ENCODE measurements at places on chromosomes 5 and 9.
A peak's percentile ranks its signal among the peaks of the same experiment; 100 is the strongest.

- no peak for DNase-seq
Observed at GRCh38 chr9:133888809-133889491, 103.2 kb downstream of the VAV2 start.

GRCh38 chr9:132609829-132610228 lies 27.4 kb downstream of the BARHL1 start:
- no peak for DNase-seq

DNA sequence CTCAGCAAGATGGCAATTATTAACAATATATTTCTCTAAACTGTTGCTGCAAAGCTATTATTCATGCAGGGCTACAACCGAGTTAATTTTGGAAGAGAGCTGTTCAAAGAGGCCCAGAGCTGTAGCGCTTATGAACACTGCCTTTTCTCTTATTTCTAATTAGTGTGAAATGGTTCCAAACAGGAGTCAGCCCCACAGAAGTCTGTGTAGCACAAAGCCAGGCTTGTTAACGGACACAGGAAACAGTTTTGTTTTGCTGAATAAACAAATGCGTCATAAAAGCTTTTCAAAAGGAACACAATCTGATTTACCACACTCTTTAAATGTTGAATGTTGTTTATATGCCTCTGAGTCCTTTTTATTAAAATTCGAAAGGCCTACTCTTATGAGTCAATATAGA lies 396.5 kb downstream of the ANXA1 start:
- no peak for DNase-seq

- DNase-seq: no peak
Observed at GRCh38 chr9:80797831-80798688, 891.3 kb downstream of the TLE1 start.

DNA sequence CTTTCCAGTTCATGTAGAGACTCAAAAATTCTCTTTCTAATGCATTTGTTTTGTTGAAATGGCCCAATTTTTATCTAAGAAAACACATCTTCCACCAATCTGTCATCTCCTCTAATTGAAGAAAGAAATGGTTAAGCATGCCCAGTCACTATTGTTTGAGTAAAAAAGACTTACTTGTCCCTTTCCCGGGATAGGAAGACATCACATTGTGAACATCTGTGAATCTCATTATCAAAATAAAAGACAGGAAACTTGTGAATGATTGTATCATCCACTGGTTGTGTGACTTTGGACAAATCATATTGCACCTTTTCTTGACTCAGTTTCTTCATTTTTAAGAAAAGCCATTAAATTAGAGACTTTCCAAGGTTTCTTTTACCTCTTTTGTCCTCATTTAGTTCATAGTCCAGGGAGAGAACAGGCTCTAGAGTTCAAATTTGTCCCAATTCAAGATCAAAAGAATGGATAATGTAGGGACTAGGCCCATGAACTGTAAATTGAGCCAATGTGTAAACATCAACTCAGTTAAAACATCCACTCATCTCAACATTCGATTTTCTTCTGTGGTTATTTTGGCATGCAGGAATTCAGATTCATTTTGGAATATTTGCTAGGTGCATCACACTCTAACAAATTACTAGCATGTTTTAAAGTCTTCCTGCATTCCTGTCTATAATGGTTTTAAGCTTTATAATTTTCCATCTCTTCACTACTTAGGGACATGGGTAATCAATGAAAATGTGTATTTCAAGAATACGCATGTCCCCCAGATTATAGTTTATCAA lies 838.0 kb upstream of the WWC1 start:
- no peak for DNase-seq

DNA sequence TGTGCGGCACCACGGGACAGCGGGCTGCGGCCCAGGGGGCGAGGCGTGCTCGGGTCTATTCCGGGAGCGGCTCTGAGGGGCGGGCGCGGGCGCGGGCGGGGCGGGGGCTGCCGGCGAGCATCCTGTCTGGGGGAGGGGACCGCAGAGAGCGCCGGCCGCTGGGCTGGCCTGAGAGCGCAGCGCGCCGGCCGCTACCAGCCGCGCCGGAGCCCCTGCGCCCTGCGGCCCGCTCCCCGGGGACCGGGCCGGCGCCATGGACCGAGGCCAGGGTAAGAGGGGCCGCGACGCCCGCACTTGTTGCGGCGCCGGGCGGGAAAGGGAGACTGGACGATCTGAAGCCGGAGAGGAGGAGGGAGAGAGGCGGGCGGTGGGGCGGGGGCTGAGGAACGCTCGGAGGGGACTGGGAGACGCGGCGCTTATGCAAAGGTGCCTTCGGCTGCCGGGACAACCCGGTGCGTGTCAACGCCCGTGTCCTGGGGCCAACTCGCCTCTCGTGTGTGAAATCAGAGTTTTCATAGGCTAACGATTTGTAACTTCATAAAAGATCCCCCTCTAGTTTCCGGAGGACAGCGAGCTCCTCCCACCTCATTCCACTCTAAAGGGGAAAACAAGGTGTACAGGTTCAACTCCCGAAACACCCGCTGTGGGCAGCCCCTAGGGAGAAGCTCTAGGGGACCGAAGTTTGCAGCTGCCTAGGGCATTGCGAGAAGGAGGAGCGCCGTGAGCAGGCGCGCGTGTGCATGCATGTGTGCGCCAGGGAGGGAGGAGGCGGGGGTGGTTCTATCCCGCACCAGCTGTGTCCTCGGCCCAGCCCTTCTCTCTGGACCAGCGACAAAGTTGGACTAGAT lies at the start of gene AFAP1L1:
TSS of gene AFAP1L1 (plus strand) at position 144 of the 848 bp plus-strand sequence. CDS start at position 254, 110 bp downstream.
- peak; percentile 23 for DNase-seq

GRCh38 chr5:172944741-172945140 lies 14.5 kb upstream of the RPL26L1 start:
- DNase-seq: no peak

GRCh38 chr9:13589034-13589737 lies 309.7 kb upstream of the MPDZ start:
- DNase-seq: no peak

GRCh38 chr5:170863646-170864045 lies 1.8 kb downstream of the RANBP17 start:
- DNase-seq: no peak

DNA sequence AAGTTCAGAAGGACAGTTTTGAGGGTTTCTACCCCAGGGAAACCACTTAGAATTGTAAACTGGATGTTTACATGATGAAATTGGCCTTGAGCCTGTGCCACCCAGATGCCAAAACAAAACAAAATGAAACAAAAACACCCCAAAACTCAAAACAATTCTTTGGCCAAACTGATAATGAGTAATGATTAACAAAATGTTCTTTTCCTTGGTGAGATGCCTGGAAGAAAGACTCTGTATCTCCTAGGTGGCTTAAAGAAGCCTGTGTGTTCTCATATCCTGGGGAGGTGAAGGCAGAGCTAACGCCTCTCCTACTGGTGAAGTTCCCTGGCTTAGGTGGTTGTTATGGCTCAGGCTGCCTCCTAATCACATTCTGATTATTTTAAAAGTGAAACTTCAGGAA lies 120.5 kb downstream of the NPR3 start:
- DNase-seq: no peak

DNA sequence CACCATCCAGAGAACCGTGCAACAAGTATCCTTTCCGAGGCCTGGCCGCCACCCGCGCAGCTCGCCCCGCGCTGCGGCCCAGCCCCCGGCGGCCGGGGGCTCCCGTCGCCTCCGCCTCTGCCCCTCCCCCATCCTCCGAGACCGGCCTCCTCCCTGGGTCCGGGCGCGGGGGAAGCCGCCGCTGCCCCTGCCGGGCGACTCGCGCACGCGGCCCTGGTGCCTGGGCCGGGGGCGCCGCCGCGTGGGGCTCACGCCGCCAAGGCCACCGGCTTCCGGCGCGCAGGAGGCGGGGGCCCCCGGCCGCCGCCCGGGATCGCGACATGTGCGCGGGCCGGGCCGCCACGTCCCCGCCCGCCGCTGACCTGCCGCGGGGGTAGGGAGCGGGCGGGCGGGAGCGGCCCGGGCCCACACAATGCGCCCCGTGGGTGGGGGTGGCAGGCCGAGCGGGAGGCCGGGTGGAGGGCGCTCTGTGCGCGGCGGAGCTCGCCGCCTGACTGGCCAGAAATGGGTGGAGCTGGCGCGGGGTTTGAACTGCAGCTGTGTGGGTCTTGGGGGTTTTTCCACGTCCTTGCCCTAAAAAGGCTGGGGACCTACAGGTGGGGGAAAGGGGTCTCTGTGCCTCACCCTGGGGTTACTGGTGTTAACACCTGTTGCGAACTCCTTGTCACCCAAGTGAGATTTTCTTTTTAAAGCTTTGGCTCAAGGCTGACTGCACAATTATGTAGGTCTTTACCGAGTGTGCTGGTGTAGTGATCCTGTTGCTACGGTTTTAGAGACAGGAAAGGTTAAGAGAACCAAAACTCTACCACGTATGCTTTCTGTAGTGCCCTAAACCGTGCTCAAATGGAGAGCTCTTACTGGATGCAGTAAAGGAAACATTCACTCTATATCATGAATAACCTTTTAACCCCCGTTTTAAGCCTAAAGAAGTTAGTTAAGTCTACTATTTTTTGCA lies 32.3 kb downstream of the TNPO1 start:
- DNase-seq: no peak

- no peak for DNase-seq
Observed at GRCh38 chr5:155418960-155419579, 405.5 kb downstream of the KIF4B start.

- no peak for DNase-seq
Observed at GRCh38 chr5:10701567-10702039, 59.4 kb downstream of the DAP start.

DNA sequence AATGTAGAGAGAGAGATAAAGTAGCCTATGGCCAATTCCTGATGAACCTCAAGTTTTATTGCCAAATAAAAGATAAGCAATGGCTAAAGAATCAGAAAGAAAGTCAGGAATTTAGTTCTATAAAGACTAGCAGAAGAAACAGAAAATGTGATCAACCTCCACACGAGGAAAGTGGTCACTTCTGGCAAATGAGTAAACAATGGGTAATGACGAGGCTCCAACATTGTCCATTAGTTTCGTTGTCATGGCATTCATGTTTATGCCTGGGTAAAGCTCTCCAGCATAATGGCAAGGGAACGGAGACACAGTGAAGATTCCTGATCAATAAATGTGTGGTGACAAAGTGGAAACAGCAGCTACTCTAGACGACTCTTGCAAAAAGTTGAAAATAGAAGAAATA lies 341.8 kb upstream of the CTNND2 start:
- DNase-seq: no peak

Data from HCT116 (cell line).